Spleen (tissue), 13 donors: ENCODE measurements at places on chromosomes 1 and 21. TPM values are rescaled to one million over a fixed set of nuclear protein-coding genes. Genes with fewer than 3 reads are reported as not detected.
A peak's percentile ranks its signal among the peaks of the same experiment; 100 is the strongest.

DNA sequence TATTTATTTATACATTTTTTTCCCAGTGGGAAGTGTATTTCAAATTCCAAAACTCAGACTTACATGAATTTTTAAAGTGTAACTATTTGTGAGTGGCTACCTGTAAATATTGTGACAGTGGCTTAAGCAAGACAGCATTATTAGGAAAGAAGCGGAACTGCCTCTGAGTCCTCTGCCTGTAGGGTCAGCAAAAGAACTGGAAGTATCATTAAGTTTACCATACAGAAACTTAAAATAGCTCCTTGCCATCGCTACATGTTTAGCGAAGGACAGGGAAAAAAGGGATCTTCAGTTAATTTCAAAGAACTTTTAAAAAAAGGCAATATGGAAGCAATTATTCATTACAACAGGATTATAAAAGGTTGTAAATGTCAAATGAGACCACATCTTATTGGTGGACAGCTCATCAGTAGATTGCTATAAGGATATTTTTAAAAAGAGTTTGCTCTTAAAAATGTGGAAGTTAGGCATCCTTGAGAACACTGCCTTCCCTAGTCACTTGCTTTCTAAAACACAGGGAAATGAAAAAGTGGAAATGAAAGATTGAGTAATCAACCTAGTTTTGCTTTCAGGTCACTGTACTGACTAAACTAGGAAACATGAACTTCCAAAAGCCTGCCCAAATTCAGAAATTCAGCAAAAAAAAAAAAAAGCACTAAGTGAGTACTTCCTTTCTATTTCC, 39.2 kb downstream of the NSL1 start:
- no peak for DNase-seq

GRCh38 chr1:207798847-207799246, 47.0 kb downstream of the CD46 start:
- no peak for DNase-seq

Gene NUAK2
- polyA plus RNA-seq = 6.6 TPM

DNA sequence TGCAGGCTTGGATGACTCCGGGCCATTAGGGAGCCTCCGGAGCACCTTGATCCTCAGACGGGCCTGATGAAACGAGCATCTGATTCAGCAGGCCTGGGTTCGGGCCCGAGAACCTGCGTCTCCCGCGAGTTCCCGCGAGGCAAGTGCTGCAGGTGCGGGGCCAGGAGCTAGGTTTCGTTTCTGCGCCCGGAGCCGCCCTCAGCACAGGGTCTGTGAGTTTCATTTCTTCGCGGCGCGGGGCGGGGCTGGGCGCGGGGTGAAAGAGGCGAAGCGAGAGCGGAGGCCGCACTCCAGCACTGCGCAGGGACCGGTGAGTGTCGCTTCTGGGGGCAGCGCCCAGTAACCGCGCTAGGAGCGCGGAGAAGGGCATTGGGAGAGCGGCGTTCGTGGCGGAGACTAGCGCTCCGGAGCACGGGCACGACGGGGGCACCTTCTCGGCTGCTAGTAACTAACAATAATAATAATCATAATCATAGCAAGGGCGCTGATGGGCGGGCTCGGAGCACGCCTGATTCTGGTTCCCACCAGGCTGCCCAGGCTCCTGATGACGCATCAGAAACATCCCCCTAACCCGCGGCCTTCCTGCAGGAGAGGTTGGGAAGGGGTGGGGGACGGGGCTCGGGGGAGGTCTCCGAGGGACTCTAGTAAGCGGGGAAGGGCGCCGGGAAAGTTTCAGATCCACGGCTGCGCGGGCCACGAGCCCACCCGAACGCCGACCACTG, at the start of gene MX1:
TSS of gene MX1 (plus strand) at position 286 of the 722 bp plus-strand sequence. CDS start 5,832 bp downstream, outside the sequence.
- DNase-seq = peak; percentile 98

GRCh38 chr1:112267929-112268328, 128.1 kb upstream of the CTTNBP2NL start:
- no peak for DNase-seq
